Stimulated activated CD4-positive, alpha-beta T cell treated with anti-CD3 and anti-CD28 coated beads, Interleukin-1b, Interleukin-23, amount 100 ng/mL, for 24 hours (primary cell): ENCODE measurements at places on chromosomes 12 and 14.

DNA sequence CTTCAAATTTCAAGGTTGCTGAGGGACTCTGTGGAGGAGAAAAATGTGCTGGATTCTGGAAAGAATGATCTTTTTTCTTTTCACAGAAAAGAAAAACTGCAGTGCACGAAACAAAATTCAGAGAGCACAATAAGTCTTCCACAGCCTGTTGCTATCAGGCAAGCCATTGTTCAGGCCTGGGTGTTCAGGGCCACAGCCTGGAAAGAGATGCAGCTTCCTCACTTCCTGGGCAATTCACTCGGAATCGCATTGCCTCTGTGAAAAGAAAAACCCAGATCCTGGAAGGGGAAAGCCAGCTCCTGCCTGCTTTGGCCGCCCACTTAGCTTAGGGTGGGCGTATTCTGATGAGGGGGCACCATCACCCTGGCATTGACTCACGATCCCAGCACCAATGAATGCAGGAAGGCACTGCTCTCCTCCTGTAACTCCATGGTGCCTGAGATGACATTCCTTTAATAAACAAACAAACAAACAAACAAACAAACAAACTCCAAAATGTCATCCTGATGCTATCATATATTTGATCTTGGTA is 863.9 kb downstream of the BCL11B start:
- DNase-seq = no peak

DNA sequence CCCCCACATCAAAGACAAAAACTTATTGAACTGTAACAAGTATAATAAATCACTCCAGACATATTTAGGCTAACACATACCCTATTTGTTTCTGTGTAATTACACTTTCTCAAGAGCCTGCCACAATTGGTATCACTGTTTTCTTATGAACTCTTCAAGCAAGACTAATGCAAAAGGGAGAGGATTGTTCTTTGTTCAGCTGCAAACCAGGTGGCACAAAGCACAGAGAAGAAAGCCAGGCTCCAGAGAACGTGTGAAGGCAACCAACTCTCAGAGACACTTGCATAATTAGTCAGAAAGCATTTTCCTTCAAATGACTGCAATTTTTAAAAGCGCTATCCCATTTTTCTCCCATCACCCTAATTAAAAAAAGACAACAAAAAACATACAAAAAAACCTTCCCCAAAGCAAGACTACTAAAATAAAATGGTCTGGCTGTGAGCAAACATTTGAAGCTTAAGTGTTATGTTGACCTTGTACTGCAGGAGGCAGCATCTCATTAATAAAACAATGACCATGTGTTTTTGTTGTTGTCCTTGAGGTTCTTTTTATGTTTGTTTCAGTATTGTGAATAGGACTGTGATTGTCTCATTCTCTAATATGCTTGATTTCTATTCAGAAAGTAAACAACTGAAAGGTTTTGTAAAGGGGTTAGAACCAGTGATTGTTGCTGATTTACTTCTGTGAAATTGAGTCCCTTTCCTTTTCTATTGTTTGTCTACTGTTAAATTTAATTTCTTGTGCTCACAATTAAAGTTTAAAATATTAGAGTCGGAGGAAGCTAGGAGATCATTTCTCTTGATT is 452.7 kb upstream of the PDE3A start:
- no peak for DNase-seq

DNA sequence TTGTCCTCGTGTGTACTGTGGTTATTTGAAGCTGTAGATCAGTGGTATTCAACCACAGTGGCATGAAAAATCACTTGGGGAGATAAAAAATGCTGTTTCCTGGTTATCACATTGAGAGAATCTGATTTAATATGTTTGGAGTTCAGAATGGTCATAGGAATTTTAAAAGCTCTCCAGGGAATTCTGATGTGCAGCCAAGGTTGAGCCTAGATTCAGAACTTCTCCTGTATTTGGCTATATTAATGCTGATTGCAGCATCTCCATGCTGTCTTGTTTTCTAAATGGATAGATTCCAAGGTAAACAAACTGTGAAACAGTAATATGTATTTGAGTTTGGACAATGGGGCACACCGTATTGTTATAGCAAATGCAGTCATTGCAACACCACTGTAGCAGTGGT is 982.2 kb upstream of the FBXO33 start:
- no peak for DNase-seq

DNA sequence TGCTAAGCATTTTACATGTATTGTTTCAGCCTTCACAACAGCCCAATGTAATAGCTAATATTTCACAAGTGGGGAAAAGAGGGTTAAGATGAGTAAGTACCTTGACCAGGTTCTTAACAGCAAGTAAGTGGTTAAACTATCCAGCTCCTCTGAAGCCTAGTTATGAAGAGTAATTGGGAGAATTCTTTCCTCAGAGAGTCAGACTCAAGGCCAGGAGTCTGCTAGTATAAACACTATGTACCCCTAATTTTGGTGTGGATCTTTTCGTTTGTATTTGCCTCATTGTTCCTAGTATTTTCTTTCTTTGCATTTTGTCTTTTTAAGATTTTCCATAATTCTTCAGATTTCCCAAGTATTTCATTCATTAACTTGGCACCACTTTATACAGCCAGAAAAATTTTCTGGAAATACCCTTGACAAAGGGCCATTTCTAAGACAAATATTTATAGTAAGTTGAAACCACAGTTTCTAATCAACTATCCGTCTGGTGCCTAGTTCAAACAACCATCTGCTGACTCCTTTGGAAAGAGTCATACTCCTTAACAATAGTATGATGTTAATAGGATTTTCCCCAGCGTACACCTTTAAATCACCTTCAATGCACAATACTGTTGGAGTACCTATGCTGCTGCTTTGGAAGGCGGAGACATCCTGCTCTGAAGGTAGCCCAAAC is 81.2 kb downstream of the SCAF11 start:
- DNase-seq = no peak

GRCh38 chr12:54935235-54935951 is 49.2 kb downstream of the TESPA1 start:
- peak; percentile 23 for DNase-seq

DNA sequence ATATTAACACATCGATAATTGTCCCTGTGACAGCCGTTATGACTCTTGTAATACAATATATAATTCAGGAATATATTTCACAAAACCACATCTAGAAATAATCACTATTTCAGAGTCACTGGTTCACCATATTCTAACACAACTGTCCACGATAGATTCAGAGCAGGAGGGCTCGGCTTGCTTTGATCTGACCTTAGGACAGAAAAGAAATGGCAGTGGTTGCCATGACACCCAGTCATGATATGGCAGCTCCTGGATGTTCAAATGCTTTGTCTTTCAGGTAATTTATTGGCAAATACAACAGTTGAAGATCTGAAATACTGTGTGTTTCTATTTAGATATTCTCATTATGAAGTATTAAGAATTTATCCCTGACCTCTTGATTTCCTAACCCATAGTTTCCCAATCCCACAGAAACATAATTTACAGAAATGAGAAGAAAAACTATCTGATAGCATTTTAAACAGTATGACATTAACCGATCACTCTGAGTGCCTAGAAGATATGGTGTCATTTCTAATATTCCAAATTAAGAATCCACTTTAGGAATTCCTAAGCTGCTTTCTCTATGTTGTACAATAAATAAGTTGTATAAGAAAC is 116.4 kb downstream of the EPS8 start:
- DNase-seq = no peak

DNA sequence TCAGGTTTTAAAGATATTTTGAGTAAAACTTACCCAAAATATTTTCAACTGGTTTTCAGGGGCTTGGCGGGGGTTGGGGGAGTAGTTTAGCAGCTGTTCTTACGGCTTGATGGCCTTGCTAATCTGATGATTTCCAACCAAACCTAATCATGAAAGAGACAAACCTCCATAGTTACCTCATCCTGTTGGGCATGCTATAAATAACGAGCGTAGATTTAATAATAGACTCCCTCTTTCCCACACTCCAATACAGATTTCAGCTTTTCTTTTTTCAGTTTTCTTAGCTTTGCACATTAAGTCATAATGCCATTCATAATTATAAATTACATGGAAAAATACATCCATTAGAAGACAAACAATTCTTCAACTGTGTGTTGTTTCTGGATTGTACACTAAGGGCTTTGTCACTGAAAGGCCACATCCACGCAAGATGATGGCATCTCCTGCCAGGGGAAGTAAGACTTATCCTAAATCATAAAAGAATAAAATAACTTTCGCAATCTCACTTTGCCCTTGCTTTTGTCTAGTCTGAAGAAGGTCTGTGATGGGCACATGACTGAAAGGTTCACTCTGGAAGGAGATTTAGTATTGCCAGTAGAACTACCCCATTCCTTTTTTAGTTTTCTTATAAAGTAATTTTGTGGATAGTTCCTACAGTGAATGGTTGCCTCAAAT is 23.2 kb downstream of the ITPR2 start:
- no peak for DNase-seq
